Panc1 (cell line): ENCODE measurements at places on chromosomes 2 and 18. TPM values are rescaled to one million over a fixed set of nuclear protein-coding genes. Genes with fewer than 3 reads are reported as not detected.

DNA sequence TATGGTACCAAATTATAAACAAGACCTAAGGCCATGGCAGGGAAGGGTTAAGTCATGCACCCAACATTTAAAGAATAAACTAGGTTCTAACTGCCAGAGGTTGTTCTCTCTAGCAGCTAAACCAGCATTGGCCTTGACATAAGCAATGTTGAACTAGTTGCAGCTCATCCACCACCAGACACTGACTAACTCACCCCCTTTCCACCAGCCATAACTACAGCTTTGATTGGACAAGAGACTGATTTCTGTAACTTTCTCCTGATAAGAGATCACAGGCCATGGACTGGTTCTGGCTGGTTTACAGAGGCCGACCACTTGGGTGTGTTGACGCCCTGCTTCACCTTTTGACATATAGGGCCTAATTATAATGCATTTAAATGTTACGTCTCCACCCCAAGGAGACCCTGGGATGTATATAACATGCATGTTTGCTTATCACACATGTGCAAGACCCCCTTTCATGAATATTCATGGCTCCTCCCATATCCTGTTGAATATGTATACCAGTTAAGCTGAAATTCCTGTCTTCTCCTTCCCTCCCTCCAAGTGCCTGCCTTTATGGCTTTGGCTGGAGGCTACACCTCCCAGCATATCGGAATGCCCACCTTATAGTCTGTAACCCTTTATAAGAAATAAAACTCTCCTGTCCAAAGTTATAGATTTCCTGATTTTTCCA, 75.9 kb downstream of the MRPS9 start:
- H3K27ac ChIP-seq: no peak overlapping the region
- H3K27me3 ChIP-seq: no peaks in the 10 kb centered on the region
- H3K36me3 ChIP-seq: no peaks in the 10 kb centered on the region
- no peak overlapping the region for H3K4me3 ChIP-seq
- no peak for DNase-seq

Gene MYO5B
- 0.31 TPM for total RNA-seq

DNA sequence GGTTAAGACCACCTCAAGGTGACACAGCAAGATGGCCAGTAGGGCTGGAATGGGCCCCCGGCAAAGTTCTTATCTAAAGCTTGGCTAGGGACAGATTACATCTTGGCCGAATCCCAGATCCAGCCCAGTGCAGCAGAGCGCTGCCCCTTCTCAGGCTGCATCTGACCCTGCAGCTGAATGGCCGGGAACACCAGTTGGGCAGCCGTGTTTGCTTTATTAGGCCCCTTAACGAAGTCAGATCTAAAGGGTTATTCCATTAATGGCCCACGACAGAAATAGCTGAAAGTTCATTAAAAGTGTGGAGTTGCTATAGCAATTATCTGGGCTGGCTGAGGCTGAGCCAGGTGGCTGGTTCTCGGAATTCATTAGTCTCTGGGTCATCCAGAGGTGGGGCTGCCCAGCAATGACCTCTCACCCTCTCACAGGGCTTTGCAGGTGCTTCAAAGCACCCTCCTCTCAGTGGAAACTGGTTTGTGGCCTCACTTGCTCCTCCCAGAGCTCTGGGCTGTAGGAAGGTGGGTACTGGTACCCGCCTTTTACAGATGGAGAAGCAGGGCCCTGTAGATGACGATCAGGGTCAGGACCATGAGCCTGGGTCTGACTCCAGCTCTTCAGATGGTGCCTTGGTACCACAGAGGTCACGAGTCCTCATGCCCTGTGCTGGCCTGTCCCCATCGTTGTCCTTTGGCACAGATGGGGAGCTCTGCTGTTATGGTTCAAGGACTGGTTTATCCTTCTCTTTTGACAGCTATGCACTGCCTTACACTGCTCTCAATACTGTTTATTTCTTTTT, 68.8 kb downstream of the EMX1 start:
- H3K27me3 ChIP-seq: no peaks in the 10 kb centered on the region
- H3K4me1 ChIP-seq: no peaks in the 10 kb centered on the region; the same call in 1 of the 2 replicates
- no peak overlapping the region for H3K27ac ChIP-seq
- H3K36me3 ChIP-seq: no peaks in the 10 kb centered on the region
- H3K4me3 ChIP-seq: no peak overlapping the region

GRCh38 chr2:32422133-32422532, 65.3 kb downstream of the BIRC6 start:
- H3K4me1 ChIP-seq: peaks cover 13% of the 10 kb centered on the region
- H3K36me3 ChIP-seq: 0 out of 2 replicates have a peak, but pooled peaks cover 2% of the 10 kb centered on the region
- H3K27ac ChIP-seq: no peak overlapping the region
- H3K27me3 ChIP-seq: no peaks in the 10 kb centered on the region
- no peak overlapping the region for H3K4me3 ChIP-seq
- no peak for DNase-seq

GRCh38 chr2:129369437-129369836, 610.0 kb upstream of the RAB6C start:
- no peaks in the 10 kb centered on the region for H3K36me3 ChIP-seq
- no peak for DNase-seq
- H3K27me3 ChIP-seq: peaks cover 2% of the 10 kb centered on the region; the same call in 1 of the 2 replicates
- no peaks in the 10 kb centered on the region for H3K4me1 ChIP-seq
- H3K4me3 ChIP-seq: no peak overlapping the region
- H3K27ac ChIP-seq: no peak overlapping the region
